ENCODE measurements at places on chromosomes 2 and 18.

- DNase-seq: no peak
These were observed 438.9 kb upstream of the SOX11 start for GRCh38 chr2:5253263-5253662.

DNA sequence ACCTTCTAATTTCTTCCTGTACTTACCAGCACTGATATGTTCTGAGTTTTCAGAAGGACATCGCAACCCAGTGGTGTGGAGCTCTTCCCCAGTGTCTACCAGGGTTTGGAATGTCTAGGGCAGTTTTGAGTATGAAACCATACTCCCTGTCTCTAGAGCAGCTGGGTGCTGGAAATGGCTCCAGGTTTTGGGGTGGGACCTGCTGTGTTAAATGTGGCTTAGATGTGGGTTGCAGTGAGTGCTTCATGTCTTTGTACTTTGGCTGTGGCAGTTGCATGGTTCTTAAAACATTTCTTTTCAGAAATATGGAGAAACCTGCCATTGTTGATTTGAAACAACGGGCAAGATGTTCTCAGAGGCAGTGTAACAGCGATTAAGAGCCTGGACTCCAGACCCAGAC lies 48.5 kb downstream of the ACSL3 start:
- DNase-seq: no peak

GRCh38 chr18:13834496-13835015 lies 10.6 kb downstream of the MC5R start:
- DNase-seq: no peak

DNA sequence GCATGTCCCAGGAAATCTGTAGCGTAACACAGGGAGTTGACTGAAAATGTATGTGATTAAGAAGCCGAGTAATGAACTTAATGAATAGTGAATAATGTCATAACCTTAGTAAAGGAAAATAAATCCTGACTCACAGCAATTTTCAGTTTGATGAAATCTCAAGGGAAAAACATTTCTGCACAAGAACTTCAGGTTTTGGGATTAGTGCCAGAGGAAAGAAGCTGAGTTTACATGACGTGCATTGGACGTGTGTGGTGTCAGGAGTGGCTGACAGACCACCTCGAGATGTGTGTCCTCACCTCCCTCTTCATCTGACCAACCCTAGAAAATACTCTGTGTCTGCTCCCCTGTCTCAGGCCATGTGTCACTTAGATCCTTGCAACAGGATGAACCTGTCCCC lies 39.1 kb downstream of the VWA3B start:
- DNase-seq: no peak

DNA sequence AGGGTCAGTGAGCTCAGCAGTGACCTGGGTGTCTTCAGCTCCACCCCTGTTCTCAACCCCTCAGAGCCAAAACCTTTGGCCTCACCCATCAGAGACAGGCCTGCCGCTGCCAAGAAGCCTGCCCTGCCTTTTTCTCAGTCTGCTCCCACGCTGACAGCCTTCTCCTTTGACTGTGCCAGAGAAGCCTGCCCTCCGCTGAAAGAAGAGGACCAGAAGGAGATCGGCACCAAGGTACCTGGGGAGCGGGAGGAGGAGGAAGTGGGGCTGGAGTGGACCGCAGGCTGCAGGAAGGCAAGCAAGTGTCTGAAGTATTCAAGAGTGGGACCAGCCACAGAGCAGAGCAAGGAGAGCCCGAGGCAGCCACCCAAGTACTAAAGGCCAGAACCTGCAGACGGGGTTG lies 33.2 kb downstream of the TOGARAM2 start:
- no peak for DNase-seq

GRCh38 chr18:63405986-63406385 lies 16.3 kb downstream of the VPS4B start:
- DNase-seq: no peak

GRCh38 chr2:5319493-5319892 lies 372.7 kb upstream of the SOX11 start:
- no peak for DNase-seq

DNA sequence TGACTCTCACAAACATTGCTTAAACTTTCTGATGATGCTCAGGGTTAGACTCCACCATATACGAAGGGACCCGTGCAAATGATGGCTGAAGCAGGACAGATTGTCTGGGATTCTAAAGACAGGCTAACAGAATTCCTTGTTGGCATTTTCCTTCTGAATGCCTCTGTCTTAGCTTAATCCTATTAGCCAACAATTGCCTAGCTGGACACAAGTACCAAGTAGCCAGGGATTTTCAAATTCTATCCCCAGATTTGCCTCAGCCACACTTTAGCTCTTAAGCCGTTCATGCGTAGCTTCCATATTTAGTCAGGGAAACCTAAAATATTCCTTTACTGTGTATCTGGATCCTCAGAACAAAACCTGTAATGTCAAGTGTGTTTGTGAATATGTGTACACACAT lies 40.0 kb downstream of the COL4A3 start:
- no peak for DNase-seq

- DNase-seq: no peak
These were observed 48.5 kb upstream of the HNRNPA3 start for GRCh38 chr2:177164131-177164530.

GRCh38 chr2:101879466-101879865 lies 112.3 kb upstream of the IL1R2 start:
- DNase-seq: no peak

DNA sequence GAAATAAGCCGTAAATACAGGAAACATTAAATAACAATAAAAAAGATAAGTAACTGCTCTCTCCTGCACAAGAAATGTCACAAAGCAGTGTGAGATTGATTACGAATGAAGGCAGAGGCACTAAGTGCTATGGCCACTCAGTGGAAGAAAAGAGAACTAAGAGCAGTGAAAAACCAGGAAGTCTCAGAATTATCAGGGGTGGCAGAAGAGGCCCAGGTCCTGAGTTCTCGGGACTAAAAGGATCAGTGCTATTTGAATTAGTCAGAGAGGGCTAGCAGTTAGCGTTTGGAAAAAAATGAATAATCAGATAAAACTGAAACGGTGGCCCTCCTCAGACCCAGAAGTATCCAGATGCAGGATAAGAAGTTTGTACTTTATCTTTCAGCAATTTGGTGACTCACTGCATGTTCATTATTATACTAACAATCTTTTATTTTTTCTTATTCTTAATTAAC lies 367.1 kb downstream of the ZEB2 start:
- peak; percentile 51 for DNase-seq

DNA sequence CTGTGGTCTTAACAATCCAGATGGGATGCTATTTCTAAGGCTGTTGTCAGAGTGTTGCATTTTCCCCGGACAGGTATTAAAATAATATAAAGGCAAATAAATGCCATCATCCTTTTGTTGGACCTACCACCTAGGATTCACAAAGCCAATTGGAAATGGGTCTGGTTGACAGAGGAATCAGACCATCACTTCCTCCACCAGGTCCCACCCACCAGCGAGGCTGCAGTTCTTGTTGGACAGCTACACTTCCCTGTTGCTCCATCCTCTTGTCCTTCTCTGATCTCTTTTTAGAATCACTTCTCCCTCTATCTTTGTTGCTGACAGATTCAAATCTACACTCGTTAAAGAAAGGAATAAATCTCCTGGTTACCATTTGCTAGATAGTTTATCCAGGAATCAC lies 1.1 kb downstream of the TMEM169 start:
- DNase-seq: peak; percentile 43

DNA sequence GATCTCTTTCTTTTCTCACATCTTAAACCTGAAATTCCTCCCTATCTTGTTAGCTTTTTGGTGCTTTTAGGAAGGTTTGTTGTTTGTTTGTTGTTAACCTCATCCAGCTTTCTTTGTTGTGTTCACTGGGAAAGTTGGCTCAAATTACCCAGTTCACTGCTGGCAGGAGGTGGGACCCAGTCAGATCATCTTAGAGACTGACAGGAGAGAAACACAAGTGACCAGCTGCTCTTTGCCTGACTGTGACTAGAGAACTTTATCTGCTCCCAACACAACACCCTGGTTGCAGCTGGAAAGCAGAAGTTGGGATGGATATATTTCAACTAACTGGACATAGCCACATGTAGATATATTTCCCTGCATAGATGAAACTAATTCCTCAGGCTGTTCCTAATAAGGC lies 10.0 kb downstream of the MAPK4 start:
- no peak for DNase-seq

DNA sequence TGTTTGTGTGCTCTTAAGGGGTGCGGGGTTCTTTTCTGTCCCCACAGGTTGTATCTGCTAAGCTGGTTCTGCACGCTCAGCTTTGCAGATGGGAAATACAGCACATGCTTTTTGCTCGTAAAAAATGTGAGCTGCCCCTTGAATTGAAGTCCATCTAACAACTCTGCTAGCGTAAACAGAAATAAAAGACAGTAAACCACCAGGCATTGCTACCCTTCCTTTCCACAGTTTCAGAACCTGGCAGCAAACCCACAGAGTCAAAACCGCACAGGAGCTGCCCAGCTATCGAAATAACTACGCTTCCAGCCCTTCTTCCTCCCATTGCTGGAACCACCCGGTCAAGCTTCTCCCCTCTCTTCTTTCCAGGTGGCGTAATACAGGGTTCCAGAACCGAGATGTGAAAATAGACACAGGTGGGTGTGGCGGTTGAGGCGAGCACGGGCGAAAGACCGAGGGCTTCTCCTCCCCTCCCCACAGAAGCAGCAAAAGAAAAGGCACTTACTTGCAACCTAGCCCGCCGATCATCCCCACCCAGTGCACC lies 479 bp downstream of the SCN9A start:
- DNase-seq: peak; percentile 7

- no peak for DNase-seq
These were observed 3.4 kb downstream of the ABCG8 start for GRCh38 chr2:43841949-43842865.

DNA sequence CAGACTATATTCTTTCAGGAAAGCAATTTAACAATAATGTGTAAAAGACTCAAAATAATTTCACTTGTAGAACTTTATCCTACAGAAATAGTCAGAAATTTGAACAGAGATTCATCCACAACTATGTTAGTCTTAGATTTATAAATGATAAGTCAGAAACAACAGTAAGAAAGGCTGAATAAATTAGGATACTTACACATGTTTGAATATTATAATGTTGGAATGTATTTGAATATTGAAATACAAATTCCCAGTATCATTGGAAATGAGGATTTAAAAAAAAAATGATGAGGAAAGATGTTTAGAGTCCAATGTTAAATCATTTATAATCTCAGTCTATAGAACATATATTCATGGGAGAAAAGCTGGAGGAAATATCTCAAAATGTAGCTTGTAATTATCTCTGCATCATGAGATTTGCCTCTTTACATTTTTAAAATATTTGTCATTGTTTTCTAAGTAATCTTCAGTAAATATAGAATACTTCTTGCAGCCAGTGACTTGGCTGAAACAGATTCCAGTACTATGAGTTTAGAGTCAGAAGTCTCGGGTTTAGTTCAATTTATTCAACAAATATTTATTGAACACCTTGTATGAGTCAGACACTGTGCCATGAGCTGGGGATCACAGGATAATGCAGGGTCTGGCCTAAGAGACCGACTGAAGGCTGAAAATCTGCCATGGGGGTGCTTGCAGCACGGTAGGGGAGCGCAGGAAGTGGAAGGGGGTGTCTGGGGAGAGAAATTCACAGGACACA lies 32.3 kb downstream of the CXCR4 start:
- no peak for DNase-seq

GRCh38 chr18:58183226-58183625 lies 139.2 kb downstream of the NEDD4L start:
- DNase-seq: no peak

GRCh38 chr2:23944527-23944926 lies 4.3 kb downstream of the UBXN2A start:
- no peak for DNase-seq

DNA sequence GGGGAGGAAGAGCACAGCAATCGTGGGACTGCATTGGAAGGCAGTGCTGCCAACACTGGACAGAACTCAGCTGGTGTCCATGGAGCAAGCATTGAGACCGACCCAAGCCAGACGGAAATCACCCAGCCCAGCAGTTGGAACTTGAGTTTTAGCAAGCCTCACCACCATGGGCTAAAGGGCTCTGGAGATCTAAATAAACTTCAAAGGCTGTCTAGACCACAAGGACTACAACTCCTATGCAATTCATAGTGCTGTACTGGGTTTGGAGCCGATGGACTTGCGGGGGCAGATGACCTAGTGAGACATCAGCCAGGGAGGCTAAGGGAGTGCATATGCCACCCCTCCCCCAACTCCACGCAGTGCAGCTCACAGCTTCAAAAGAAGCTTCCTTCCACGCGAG lies 243.6 kb upstream of the SLC39A10 start:
- DNase-seq: no peak

DNA sequence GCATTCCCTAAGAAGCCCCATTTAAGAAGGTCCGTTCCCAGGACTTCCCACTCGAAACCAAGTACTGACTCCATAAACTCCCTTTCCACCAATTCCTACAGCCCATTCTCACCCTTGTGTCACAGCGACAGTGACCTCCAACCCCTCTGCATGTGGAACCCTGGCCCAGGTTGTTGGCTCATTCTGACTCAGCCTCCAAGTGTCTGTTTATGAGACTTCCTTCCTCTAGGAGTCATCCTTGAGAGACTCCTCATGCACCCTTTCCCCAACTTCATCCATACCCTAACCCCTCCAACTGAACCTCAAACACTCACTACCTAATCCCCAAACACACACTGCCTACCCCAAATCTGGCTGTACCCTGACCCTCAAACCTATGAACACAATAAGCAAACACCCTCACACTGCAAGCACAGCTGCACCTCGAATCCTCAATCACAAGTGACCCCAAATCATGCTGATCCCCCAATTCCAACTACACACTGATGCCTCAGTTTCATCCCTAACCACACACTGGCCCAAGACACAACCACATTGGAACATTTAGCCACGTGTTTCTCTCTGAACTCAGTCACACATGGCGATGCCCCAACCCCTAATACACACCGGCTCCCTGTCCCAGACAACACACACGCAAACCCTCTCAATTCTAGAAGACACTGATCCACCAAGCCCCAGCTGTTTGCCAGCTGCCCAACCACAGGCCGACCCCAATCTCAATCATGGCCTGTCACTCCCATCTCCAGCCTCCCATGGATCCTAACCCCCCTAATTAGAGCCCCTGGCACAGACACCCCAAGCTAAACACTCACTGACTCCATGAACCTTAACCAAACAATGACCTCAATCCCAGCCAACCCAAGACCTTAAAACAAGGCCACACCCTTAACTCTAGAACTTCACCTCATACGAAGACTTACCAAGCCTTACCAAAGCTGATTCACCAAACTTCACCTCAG lies 219.6 kb downstream of the CYP26B1 start:
- peak; percentile 75 for DNase-seq
